ENCODE measurements at places on chromosomes 5 and 9. TPM values are rescaled to one million over a fixed set of nuclear protein-coding genes. Genes with fewer than 3 reads are reported as not detected.

GBGT1 gene
- total RNA-seq: 5.1 TPM

LCN1 gene
- 373 TPM for total RNA-seq

CCDC192 gene
- total RNA-seq: 0.31 TPM

ZNF462 gene
- 32.4 TPM for total RNA-seq

RNF180 gene
- 7.3 TPM for total RNA-seq

TEK gene
- 28.7 TPM for total RNA-seq

TEX48 gene
- not detected for total RNA-seq

TRPM6 gene
- 0.72 TPM for total RNA-seq

F2RL2 gene
- 9.8 TPM for total RNA-seq

PCDHGC4 gene
- 7.9 TPM for total RNA-seq

TAS2R1 gene
- total RNA-seq: not detected

HNRNPAB gene
- total RNA-seq: 57.2 TPM

IFNA4 gene
- total RNA-seq: not detected

IDNK gene
- total RNA-seq: 3.7 TPM

PHPT1 gene
- 54.4 TPM for total RNA-seq

EFNA5 gene
- total RNA-seq: 11.1 TPM

CCL28 gene
- total RNA-seq: 13.0 TPM

PCDHGA9 gene
- 12.2 TPM for total RNA-seq

MORN5 gene
- total RNA-seq: not detected
